Stimulated activated CD8-positive, alpha-beta memory T cell treated with anti-CD3 and anti-CD28 coated beads, Interleukin-4, amount 100 ng/mL, for 1 hour (primary cell): ENCODE measurements at places on chromosomes 6 and 20.

- DNase-seq = no peak
Observed at GRCh38 chr20:18537651-18538050, 29.6 kb upstream of the SMIM26 start.

GRCh38 chr6:45436544-45437438 lies 59.1 kb upstream of the SUPT3H start:
- no peak for DNase-seq

GRCh38 chr6:110063594-110064263 lies 85.6 kb downstream of the GPR6 start:
- DNase-seq = no peak

DNA sequence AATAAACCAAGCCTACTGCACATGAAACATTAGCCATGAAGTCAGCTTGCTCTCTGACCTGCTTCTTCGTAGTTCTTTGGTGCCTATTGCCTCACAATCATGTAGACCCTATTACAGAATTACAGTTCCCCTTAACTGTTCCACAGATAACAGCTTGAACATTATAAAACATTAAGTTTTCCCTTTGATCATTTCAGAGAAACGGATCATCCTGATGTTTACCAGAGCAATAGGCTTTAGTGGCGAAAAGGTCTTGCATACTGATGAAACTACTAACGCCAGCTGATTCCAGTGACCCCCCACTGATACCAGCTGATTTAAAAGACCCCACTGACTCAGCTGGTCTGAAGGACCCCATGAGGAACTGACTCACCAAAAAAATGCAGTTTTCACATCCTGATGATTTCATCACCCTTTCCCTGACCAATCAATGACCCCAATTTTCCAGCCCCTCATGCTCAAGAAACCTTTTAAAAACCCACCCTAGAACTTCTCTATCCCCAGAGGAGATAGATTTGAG lies 39.4 kb upstream of the MLIP start:
- no peak for DNase-seq

GRCh38 chr20:16926626-16927430 lies 178.7 kb downstream of the OTOR start:
- DNase-seq = no peak

DNA sequence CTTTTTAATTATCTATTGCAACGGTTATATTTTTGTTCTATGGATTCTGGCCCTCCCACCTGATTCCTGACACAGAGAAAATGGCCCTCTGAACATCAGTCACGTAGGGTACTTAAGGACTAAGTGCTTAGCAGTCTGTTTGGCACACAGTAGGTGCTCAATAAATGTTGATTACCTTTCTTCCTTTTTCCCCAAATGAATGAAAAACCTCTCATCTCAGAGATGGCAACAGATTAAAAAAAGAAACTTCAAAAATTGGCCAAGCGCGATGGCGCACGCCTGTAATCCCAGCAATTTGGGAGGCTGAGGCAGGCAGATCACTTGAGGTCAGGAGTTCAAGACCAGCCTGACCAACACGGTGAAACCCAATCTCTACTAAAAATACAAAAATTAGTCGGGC lies 31.5 kb downstream of the ATXN1 start:
- DNase-seq = no peak

DNA sequence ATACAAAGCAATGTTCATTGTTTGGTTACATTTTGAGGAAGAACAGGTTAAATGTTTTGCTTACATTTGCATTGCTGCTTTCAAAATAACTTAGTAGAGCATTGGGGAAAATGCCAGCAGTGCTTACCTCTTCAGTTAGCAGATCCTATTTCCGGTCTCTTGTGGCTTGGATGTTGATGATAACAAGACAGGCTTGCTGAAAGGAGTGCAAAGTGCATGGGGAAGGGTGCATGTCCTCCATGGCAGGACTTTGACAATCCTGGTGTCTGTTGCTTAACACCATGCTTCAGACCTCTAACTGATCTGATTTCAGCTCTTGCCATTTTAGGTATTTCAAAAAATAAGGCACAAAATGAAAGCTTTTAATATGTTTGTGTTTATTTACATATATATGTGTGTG lies 21.1 kb downstream of the TPD52L1 start:
- no peak for DNase-seq

DNA sequence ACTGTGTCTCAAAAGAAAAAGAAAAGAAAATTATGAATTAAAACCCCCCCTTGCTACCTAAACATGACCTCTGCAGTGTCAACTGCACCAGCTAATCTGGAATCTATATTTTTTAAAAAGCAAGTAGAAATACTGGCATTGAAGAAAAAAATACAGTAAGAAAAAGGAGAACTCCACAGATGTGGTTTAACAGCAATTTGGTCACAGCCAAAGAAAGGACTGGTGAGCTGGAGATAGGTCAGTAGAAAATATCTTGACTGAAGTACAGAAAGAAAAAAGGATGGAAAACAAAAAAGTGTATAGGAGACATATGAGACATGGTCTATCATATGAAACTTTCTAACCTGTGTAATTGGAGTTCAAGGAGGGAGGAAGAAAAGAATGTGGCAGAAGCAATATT lies 44.1 kb upstream of the ERVFRD-1 start:
- DNase-seq = no peak

DNA sequence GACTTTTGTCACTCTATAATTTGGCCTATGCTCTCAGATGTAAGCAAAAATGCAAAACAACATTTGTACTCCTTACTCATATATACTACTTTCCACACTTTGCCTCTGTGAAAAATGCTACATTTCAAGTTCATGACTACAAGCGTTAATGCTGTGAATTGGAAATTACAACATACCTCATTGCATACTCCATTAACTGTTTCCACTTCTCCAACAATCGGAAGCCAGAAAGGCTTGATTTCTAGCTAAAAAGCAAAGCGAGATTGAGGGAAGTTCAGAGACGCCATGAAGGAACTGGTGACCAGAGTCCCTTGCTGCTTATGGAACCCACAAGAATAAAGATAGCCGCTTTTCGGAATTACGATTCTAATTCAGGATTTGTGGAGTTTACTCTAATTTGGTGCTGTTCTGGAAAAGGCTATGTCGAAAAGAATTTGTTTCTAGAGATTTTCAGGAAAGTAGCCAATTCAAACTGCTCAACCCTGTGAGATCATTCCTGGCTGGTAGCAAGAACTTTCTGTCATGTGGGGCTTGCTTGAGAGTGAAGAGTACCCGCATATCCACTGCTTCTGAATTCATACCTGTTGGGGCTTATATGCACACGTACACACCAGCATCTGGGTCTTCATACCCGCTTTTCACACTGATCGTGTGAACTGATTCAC lies 98.0 kb upstream of the CITED2 start:
- no peak for DNase-seq

GRCh38 chr6:141667580-141668309 lies 465.0 kb upstream of the GJE1 start:
- no peak for DNase-seq

DNA sequence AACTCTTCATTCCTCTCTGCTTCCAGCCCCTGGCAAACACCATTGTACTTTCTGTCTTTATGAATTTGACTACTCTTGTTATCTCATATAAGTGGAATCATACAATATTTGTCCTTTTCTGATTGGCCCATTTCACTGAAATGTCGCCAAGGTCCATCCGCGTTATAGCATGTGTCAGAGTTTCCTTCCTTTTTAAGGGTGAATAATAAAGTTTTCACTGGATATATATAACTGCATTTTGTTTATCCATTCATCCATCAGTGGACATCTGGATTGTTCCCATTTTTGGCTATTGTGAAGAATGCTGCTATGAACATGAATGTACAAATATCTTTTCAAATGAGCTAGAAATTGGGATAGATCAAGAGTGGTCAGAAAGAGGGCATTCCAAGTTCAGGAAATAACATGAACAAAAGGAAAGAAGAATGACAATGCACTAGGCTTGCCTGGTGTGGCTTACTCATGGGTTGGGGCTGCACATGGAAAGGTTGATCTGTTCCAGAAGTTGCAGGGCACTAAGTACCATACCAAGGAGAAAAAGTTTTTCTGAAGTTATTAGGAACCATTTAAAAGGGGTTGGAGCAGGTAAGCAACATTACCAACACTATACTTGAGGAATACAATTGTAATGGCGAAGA lies 10.0 kb upstream of the L3MBTL3 start:
- DNase-seq = no peak

DNA sequence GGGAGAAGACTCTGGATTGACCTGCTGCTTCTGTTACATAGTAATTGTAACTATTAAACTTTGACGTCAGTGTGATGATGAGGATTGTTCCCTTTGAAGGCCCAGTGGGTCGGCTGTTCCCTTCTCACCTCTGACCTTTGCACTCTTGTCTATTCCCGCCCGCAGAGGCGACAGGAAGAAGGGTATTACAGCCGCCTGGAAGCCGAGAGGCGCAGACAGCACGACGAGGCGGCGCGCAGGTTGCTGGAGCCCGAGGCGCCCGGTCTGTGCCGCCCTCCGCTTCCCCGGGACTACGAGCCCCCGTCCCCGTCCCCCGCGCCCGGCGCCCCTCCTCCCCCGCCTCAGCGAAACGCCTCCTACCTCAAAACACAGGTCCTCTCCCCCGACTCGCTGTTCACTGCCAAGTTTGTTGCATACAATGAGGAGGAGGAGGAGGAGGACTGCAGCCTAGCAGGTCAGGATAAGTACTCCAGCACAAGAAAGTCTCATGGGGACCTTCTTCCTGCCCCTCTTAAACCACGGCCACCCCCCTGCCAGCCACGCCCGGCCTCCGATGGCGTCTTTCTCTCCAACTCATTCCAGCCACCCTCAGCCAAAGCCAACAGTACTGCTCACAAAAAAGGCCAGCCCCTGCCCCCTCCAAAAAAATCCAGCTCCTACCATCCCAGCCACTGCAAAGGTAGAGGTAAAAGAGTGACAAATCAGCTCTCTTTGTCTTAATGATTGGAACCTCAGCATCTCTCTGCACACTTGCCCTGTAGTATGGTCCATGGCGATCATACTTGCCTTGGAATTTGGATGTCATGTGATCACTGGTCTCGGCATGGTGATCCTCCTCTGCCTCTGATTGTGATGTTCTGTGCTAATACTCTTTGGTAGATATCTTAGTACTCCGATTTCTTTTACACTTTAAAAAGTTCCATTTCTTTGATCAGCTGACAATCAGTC lies 31.6 kb upstream of the KIF25 start:
- DNase-seq = no peak

DNA sequence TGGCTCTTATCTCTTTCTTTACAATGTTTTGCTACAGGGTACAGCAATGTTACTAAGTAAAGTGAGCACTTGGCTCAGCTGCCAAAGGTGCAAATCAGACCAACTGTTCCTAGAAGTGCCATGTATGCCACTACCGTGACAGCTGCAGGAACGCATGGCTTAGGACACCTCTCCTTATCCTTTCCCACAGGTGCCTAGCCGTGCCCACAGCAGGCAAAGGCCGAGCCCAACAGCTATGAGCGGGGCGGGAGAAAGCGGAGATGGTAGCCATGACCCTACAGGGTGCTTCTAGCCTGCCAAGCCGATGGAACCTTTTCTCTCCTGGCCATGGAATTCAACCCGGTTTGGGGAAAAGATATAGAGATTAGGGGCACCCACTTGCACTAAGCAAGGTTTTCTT lies 97.1 kb downstream of the FAXC start:
- DNase-seq = no peak

- DNase-seq = no peak
Observed at GRCh38 chr20:21360705-21361104, 36.6 kb downstream of the NKX2-4 start.

DNA sequence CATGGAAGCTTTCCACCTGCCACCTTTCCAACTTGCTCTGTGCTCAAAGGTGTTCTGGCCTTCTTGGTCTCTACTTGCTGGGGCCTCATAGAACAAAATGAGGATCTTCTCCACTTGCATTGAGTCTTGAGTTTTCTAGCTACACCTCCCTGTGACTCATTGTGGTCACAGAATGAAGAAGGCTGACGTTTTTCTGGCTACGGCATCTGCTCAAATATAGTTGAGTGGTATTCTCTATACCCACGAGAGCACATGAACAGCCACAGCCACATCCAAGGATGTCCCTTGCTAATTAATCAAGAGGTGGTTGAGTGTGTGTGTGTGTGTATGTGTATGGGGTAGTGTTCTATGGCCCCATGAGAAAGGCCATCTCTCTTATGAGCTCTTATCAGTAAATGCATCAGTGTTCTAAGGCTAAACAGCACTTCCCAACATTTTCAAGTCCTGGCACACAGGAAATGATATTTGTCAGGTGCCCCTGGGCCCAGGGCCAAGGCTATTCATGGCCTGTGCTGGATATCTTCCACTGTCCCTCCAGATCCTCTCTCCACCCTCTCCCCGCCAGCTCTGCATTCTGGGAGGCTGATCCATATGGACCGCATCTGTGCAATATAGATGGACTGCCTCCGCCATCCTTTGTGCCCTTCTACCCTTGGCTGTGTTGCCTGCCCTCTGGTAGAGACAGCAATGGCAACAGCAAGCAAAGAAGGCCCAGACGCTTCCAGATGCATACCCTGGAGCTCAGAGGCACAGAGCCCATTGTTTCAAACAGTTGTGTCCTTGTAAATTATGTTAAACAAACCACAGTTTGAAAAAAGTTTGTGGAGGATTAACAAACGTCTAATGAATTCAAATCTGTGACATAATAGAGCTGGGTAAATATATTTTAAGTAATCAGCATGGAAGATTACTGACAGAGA lies 150.2 kb downstream of the LRFN2 start:
- no peak for DNase-seq

- no peak for DNase-seq
Observed at GRCh38 chr6:107560657-107561056, 70.7 kb downstream of the SOBP start.

GRCh38 chr6:133956416-133957049 lies 3.5 kb downstream of the TBPL1 start:
- DNase-seq = no peak

DNA sequence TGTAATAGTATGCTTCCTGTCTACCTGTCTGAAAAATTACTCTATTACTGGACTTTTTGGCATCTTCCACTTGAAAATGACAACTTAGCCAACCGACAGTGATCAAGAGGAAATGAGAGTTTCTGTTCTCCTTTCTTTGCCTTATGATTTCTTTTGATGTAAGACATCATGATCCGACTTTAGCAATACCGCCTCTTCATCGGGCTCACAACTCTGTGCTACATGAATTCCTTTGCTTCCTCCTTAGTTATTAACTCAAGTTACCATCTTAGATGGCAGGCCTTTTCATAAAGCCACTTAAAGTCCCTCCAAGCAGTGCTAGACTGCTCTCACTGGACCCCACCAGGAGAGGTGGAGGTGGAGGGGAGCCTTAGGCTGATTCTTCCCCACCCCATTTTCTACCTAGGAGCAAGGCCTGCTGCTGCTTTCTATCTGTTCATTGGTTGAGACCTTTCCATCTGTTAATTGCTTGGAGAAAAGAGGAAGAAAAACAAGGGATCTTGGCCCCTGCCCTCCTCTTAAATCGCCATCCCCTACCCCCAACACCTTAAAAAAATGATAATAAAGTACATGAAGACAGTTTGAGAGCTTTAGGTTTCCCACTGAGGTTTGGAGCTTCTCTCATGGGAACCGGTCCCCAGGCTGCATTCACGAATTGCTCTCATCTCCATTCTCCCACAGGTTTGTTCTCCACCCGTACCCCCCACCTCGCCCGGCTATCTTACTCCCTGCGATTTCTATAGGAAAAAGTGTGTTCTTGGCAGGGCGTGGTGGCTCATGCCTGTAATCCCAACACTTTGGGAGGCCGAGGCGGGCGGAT lies 21.6 kb upstream of the MCM3 start:
- DNase-seq = no peak
